Omental fat pad (tissue), 4 donors: ENCODE measurements at places on chromosomes 12 and 14.

DNA sequence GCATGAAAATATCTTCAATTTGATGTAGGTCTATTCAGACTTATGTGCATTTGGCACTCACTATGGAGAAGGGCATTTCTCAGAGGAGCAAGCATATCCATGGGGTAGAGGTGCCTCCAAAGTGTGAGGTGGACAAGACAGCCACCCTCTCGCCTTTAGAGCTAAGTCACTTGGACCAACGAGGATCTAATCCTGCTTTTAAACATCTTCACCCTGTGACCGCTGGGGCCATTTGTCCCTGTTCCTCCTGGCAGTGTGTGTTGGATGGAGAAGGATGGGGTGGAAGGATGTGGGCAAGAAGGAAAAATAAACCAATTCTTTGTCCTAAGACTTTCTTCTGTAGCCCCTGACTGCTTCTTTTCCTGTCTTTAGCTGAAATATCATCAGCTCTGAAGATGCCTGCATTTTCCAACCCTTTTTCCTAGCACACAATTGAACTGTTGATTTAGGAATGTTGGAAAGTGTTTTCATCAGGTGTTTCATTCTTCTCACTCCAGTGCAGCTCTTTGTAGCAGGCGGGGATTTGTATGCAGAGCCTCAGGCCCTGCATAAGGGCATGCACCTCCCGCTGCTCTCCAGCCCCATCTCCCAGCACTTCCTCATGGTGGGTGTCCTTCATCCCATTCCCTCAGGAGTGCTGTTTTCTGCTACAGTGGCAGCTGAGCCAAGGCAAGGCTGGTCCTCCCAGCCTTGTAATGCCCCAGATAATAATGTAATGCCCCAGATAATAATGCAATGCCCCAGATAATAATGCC, 5.3 kb downstream of the FGF6 start:
- no peak for DNase-seq

DNA sequence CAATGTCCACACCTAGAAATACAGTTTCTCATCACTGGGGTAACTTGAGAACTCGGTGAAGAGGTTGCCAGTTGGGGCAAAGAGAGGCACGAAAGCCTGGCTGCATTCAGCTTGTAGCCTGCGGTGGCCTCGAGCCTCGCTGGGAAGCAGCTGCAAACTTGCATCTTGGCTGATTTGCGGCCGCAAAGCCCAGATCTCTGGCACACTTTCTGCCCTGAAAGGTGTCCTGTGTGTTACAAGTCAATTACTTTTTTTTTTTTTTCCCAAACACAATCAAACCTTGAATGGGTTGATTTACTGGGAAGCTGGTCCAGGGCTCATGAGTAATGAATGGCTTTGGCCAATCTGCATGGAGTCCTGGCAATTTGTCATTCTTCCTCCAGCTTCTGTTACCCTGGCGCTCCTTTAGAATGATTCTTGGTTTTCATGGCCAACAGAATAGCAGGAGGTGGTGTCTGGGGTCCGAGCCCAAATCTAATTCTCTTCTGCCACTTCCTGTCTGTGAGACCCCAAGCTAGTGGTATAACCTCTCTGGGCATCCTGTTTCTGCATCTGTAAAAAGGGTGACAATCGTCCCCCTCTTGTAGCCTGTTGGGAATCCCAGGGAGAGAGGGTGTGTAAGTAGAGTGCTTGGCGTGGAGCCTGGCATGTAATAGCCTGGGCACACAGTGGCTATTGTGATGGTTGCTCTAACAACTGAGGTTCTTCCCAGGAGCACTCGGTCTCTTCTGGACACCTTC, 6.7 kb downstream of the BCL7A start:
- no peak for DNase-seq

GRCh38 chr14:100392356-100392755, 69.2 kb downstream of the SLC25A47 start:
- no peak for DNase-seq

DNA sequence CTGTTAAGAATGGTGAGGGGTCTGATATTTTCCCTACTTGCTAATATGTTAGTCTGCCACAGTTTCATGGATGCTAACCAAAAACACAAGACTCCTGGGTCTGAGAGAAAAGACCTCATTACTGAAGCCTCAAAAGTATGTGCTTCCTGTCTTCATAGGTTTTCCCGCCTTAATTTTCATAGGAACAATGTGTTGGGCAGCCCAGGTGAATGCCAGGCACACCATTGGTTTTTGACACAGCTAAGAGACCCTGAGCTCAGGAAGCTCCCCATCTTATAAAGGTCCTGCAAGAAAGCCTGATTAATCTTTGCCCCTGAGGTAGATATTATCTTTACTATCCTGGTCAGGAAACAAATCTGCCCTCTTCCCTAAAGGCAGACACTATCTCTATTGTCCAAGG, 464.1 kb downstream of the MDGA2 start:
- DNase-seq: no peak

- no peak for DNase-seq
Measured at GRCh38 chr14:24115422-24116127, 826 bp upstream of the NRL start.
